Skeletal muscle tissue (tissue), 5 donors: ENCODE measurements at places on chromosomes 4 and X. TPM values are rescaled to one million over a fixed set of nuclear protein-coding genes. Genes with fewer than 3 reads are reported as not detected.

Gene FRG2
- not detected for total RNA-seq

Gene SPIN2A
- total RNA-seq = 3.7 TPM

Gene SCML2
- 7.3 TPM for total RNA-seq

Gene SERPINA7
- not detected for total RNA-seq

Gene SLC4A4
- 13.0 TPM for total RNA-seq

Gene NKX6-1
- not detected for total RNA-seq

Gene CRLF2
- total RNA-seq = 0.52 TPM

Gene VEGFC
- total RNA-seq = 6.8 TPM

Gene TRPC5OS
- total RNA-seq = not detected

Gene PGAM4
- total RNA-seq = not detected

Gene CCNQ
- total RNA-seq = 13.0 TPM

Gene AWAT1
- total RNA-seq = not detected

Gene SPANXA1
- total RNA-seq = not detected

Gene GAB3
- 5.7 TPM for total RNA-seq

Gene SPANXN5
- not detected for total RNA-seq

Gene H2BW2
- not detected for total RNA-seq

Gene MAGEA2
- not detected for total RNA-seq

Gene CLRN2
- not detected for total RNA-seq

Gene MAGEA12
- not detected for total RNA-seq

Gene IL2RG
- total RNA-seq = 1.0 TPM

Gene FGB
- total RNA-seq = 3.7 TPM

Gene RGS12
- total RNA-seq = 28.2 TPM

Gene F9
- total RNA-seq = not detected

Gene SOX3
- total RNA-seq = not detected

Gene MAGEB2
- total RNA-seq = not detected

Gene ERCC6L
- total RNA-seq = 0.52 TPM

Gene GAGE13
- not detected for total RNA-seq

Gene LANCL3
- under 0.01 TPM for total RNA-seq

Gene ZNF595
- 16.2 TPM for total RNA-seq

Gene SPANXN4
- not detected for total RNA-seq

Gene KLHL4
- total RNA-seq = 5.2 TPM

Gene GC
- not detected for total RNA-seq

Gene TMEM47
- 54.8 TPM for total RNA-seq

Gene KCNE5
- total RNA-seq = 20.4 TPM

Gene BTK
- total RNA-seq = 2.1 TPM

Gene TEX11
- not detected for total RNA-seq

Gene APELA
- total RNA-seq = not detected

Gene BEND2
- not detected for total RNA-seq

Gene PRSS12
- 10.4 TPM for total RNA-seq

Gene GPAT3
- 32.4 TPM for total RNA-seq

Gene VSIG4
- 37.1 TPM for total RNA-seq

Gene GK2
- not detected for total RNA-seq

Gene DCX
- total RNA-seq = 3.7 TPM

Gene NHS
- 1.0 TPM for total RNA-seq

Gene GLRA3
- not detected for total RNA-seq

Gene HPSE
- total RNA-seq = 1.0 TPM

Gene ANXA3
- total RNA-seq = 14.6 TPM

Gene ADH1A
- total RNA-seq = 0.52 TPM

Gene RADX
- total RNA-seq = 1.0 TPM
